ENCODE measurements at places on chromosomes 16 and 17.
A peak's percentile ranks its signal among the peaks of the same experiment; 100 is the strongest.

DNA sequence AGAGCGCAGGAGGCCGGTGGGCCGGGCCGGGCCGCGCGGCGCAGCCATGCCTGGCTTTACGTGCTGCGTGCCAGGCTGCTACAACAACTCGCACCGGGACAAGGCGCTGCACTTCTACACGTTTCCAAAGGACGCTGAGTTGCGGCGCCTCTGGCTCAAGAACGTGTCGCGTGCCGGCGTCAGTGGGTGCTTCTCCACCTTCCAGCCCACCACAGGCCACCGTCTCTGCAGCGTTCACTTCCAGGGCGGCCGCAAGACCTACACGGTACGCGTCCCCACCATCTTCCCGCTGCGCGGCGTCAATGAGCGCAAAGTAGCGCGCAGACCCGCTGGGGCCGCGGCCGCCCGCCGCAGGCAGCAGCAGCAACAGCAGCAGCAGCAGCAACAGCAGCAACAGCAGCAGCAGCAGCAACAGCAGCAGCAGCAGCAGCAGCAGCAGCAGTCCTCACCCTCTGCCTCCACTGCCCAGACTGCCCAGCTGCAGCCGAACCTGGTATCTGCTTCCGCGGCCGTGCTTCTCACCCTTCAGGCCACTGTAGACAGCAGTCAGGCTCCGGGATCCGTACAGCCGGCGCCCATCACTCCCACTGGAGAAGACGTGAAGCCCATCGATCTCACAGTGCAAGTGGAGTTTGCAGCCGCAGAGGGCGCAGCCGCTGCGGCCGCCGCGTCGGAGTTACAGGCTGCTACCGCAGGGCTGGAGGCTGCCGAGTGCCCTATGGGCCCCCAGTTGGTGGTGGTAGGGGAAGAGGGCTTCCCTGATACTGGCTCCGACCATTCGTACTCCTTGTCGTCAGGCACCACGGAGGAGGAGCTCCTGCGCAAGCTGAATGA lies 606 bp downstream of the THAP11 start:
- DNase-seq = peak; percentile 68

DNA sequence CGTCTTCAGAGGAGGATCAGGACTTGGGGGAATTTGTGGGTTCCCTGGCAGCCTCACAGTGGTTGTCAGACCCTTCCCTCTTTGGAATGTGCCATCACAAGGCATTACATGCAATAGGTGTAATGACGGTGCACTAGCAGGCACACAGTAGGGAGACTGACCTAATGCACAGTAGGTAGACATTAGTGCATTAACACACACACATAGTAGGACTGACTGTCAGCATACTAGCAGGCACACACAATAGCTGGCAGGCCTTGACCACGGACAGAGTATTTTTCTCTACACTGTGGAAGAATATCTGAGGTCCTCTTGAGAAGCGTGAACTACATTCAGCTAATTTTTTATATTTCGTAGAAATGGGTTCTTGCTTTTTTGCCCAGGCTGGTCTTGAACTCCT lies 10.9 kb upstream of the UBALD2 start:
- DNase-seq = no peak

DNA sequence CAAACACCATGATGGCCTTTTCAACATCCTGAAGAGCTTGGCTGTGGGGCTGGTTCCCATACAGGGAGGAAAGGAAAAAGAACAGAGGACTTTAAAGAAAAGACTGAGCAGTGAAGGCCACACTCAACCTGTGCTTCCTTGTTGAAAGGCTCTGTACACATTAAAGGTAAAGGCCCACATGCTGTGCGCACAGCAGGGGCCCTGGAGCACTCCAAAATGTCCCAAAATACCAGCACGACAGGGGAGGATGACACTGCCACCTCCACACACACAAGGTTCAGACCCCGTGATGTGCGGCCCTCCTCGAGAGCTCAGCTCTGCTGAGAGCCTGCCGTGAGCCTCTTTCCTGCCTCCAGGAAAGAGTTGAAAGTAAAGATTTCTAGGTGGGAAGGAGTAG lies 36.5 kb downstream of the FANCA start:
- DNase-seq = no peak

GRCh38 chr16:50265260-50265659 lies 1.1 kb upstream of the ADCY7 start:
- DNase-seq = peak; percentile 44

- peak; percentile 89 for DNase-seq
These were observed 10.3 kb upstream of the ZFP90 start for GRCh38 chr16:68528686-68529379.

- no peak for DNase-seq
These were observed 21.5 kb upstream of the SPN start for GRCh38 chr16:29641561-29641960.

- DNase-seq = no peak
These were observed 845.2 kb downstream of the CDH11 start for GRCh38 chr16:64276646-64277045.

DNA sequence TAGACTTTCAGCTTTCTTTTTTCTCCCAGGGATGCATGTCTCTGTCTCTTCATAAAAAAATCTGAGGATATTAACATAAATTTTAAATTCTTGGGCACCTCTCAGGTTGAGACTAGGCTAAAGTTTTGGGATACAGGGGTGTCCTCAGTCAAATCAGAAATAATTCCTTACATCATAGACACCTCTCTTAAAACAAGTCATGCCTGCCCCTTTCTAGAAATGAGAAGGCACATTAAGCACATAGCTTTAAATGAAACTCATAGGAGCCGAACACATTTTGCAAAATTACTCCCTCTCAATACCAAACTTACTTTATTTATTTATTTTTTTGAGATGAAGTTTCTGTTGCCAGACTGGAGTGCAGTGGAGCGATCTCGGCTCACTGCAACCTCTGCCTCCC lies 67.3 kb upstream of the BCAR1 start:
- no peak for DNase-seq

GRCh38 chr17:67594115-67594880 lies 123.4 kb upstream of the NOL11 start:
- no peak for DNase-seq

- DNase-seq = no peak
These were observed 16.2 kb downstream of the SALL1 start for GRCh38 chr16:51134876-51135275.

DNA sequence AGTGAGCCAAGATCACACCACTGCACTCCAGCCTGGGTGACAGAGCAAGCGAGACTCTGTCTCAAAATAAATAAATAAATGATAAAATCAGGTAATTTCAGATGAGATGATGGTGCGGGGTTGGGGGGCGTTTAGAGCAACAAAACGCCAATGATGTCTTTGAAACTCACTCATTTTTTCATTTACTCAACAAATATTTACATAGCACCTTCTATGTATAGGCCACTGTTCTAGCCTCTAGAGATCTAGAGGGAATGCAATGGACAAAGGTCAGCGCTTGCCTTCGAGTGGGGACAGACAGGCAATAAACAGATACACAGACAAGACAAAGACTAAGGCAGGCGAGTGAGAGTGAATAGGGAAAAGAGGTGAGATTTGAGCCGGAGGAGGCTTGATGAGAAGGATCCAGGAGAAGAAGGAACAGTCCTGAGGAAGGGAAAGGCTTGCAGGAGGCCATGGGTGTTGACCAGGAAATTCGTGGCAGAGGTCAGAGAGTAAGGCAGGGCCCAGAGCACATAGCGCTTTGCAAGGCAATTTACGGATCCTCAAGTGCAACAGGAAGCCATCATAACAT lies 14.1 kb downstream of the ALDH3A1 start:
- no peak for DNase-seq

DNA sequence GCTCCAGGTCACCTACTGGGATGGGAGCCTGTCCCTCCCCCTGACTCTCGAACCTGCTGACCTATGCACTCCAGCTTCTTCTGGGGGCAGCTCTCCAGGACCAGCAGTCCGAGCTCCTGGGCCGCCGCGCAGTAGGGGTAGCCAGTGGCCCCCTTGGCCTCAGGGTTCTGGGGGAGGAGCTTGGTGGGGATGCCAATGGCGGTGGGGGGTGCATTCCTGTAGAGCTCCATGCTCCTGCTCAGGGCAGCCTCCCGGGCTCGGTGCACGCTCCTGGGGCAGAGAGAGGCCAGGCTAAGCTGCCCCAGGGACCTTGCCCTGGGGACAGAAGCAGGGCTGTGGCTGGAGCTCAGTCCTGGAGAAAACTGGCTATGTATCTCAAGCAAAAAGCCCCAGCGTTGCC lies 7.7 kb upstream of the SPATA2L start:
- no peak for DNase-seq

GRCh38 chr17:42774066-42774745 lies 957 bp downstream of the VPS25 start:
- DNase-seq = no peak

DNA sequence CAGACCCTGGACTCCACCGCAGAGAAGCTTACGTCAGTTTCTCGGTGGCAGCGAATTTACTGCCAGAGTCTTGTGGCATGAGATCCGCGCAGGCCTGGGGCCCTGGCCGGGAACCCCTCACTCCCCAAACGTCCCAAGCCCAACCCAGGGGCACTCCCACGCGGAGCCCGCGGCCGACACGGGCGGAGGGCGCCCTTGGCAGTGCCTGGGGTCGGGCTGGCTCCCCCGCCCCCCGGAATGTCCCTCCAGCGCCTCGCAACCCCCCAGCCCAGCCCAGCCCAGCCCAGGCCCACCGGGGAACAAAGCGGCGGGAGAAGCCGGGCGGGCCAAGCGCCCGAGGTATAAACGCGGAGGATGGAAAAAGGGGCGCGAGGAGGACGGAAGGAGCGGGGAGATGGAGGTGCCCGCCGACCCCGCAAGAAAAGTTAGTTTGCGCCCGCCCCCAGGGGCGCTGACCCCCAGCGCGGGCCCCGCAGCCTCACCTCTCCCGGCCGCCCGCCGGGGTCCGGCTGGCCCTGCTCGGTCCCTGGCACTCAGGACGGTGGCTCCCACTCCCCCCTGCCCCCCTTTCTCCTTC lies 330 bp downstream of the CASKIN2 start:
- DNase-seq = no peak

- peak; percentile 43 for DNase-seq
These were observed 60.4 kb downstream of the NOG start for GRCh38 chr17:56653877-56654276.

- no peak for DNase-seq
These were observed 1.0 kb upstream of the YPEL3 start for GRCh38 chr16:30096862-30097563.

DNA sequence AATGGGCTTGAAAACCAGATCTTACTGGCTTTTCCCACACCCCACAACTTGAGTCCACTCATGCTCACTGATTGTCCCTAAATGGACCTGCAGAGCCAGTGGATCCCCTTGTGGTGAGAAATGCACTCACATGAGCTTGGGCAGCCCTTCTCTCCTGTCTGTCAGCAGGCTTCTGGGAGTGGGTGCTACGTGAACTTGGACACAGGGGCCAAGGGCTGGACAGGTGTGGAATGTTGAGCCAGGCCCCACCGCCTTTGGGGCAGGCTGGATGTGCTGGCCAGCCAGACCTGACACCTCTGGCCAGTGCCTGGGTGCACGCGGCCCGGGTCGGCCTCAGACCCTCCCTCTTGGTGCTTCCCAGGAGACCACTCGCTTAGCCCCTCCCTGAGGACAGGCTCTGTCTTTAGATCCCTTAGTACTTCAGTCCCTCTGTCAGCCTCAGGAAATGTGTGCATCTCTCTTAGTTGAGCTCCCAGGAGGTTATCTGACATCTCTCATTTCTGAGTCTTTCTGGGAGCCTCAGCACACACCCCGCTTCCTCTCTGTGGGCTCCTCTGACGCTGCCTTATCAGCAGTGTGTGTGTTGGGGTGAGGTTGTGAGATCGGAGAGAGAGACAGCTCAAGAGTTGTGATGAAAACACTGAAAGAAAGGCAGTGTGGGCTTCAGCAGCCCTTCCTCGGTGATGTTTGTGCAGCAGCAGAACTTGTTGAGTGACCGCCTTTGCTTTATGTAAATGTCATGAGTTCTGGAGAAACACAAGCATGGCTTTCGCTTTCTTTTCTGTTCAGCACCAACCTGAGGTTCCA lies 117.0 kb downstream of the RAB11FIP4 start:
- peak; percentile 65 for DNase-seq

- DNase-seq = no peak
These were observed 72.4 kb downstream of the PGS1 start for GRCh38 chr17:78450696-78451345.

- DNase-seq = no peak
These were observed 32.7 kb downstream of the CDK5RAP3 start for GRCh38 chr17:48003417-48004151.

- no peak for DNase-seq
These were observed 22.5 kb upstream of the LYRM9 start for GRCh38 chr17:27915709-27916108.

- DNase-seq = no peak
These were observed 16.9 kb upstream of the RNF213 start for GRCh38 chr17:80243526-80244433.

GRCh38 chr17:10875984-10876555 lies 38.2 kb upstream of the PIRT start:
- no peak for DNase-seq

- DNase-seq = no peak
These were observed 15.4 kb downstream of the SMTNL2 start for GRCh38 chr17:4599505-4600281.

DNA sequence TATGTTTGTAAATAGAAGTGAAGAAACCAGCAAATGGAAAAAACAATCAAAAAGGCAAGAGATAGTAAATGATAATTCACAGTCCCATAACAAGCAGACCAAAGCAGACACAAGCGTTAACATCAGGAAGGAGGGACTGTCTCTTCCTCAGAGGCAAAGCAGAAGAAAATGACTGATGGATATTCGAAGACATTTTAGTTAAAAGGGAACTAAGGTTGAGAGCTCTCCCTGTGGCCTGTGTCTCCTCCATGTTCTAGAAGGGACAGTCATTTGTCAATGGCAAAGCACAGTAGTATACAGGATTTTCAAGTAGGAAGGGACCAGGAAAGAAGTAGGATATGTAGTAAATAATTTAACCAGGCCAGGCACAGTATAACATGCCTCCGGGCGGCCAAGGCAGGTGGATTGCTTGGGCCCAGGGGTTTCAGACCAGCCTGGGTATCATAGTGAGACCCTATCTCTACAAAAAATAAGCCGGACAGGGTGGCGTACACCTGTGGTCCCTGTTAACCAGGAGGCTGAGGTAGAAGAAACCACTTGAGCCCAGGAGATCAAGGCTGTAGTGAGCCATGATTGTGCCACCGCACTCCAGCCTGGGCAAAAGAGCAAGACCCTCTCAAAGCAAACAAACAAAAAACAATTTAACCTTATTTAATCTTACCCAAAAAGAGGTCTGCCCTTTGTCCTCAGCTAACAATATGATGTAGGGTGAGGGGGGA lies 3.7 kb downstream of the ZDHHC7 start:
- no peak for DNase-seq

DNA sequence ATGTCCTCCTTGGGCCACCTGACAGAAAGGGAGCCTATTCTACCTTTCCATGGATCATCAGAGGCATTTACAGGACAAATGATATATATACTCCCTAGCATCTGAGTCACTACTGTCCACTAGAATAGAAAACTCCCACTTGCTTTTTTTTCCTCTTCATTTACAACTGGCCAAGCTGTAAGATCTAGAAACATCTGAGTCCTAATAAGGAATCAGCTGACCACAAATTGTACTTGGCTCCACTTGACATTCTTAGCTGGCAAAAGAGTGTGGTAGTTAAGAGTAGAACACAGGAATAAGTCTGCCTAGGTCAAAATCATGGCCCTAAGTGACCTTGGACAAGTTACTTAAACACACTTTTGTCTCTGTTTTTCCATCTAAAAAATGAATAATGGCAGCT lies 5.2 kb downstream of the RUSF1 start:
- DNase-seq = no peak

GRCh38 chr17:9371019-9371418 lies 204.6 kb downstream of the STX8 start:
- DNase-seq = no peak

- DNase-seq = no peak
These were observed 546 bp upstream of the PSMD7 start for GRCh38 chr16:74296104-74296431.
